ENCODE measurements at places on chromosomes 6 and 20.

- no peak for DNase-seq
Observed at GRCh38 chr20:56636716-56637115, 7.6 kb downstream of the TFAP2C start.

GRCh38 chr20:9369557-9369956 is 144.8 kb upstream of the LAMP5 start:
- no peak for DNase-seq

DNA sequence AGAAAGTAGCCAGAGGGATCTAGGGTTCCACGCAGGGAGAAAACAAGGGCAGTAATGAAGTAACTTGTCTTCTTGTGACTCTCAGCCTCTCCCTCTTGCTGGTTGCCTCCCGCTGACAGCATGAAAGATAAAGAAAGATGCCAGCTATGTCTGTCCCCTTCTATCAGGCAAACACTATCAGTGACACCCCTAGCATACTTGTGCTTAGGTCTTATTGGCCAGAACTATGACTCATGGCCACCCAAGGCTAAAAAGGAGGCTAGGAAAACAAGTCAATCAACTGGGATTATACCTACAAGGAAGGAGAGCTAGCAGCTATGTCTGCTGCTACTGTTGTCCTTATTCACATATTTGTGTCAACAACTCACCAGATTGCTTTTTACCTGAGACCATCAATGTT is 206.8 kb upstream of the SOX4 start:
- DNase-seq, result no peak

- DNase-seq, result no peak
Observed at GRCh38 chr6:136745300-136745699, 47.0 kb downstream of the MAP3K5 start.

DNA sequence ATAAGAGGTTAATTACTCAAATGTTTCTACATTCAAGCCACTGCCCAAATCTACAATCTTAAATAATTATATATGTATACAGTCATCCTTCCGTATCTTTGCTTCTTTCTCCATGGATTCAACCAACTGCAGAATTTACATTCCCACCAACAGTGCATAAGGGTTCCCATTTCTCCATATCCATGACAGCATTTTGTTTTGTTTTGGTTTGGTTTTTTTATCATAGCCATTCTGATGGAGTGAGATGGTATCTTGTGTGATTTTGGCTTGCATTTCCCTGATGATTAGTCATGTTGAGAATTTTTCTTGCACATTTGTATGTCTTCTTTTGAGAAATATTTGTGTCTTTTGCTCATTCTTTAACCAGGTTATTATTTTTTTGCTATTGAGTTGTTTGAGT is 198.5 kb downstream of the C6orf118 start:
- no peak for DNase-seq

DNA sequence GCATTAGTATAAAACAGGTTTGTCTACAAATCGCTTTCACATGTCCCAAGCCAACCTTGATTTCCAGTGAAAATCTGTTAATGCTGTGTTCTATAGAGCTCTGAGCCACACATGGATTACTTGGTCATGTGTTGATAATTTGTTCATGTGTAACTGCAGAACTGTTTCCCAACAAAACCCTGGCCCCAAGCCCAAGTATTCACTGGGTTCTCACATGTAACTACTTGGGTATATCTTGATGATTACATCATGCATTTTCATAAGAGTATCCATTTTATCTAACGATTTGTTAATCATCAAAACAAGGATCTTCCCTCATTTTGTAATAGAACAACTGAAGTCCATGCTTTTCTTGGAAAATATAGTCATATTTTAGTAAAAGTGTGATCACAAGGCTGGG is 657.6 kb downstream of the PRKN start:
- DNase-seq, result no peak

DNA sequence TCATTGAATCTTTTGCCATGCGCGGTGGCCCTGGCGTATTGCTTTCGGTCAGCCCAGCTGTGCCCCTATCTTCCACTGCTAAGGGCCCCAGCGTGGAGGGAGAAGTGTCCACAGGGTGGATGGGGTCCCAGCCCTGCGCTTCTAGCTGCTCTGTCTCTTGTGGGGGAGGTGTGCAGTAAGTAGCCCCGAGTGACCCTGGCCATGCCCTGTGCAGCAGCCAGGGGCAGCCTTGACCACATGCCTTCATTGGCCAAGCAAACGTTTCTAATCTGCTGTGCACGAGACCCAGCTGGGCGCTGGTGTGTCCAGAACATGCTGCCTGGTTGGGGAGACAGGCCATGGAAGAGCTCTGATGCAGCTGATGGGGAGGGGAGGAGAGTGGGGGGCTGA is 13.6 kb downstream of the TMEM181 start:
- DNase-seq, result no peak

GRCh38 chr6:168496139-168496996 is 55.4 kb downstream of the SMOC2 start:
- DNase-seq, result no peak

DNA sequence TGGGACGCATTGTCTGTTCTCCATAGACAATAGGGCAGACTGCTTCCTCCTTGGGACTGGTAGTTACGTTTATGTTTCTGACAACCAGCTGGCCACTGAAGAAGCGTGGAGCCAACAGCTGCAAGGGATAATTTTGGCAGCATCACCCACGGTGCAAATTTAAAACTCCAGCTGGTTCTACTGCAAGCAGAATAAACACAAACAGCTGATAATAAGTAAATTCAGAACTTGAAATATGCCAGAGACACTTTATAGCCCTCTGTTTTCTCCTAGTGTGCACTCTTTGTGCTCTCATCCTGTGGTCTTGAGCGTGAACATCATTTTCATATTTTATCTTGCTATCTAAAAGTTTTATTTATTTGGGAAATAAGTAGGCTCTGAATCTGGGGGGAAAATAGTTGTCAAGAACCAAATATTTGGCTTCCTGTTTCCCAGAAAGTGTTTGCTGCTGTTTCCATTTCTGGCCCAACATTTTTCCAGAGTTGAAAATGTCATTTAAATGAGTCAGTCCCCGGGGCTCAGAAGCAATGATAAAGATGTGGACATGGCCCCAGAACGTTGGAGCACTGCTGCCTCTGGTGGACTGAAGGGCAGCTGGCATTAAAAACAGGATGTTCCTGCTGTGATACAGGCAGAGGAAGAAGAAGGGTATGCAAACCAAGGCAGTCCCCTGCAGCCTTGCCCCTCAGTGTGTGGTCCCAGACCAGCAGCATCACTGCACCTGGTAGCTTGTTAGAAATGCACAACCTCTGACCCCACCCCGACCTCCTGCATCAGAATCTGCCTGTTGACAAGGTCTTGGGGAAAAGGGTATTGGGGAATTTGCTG is 12.5 kb upstream of the THBD start:
- no peak for DNase-seq

GRCh38 chr20:4138056-4138455 is 122.7 kb upstream of the RNF24 start:
- DNase-seq, result no peak

DNA sequence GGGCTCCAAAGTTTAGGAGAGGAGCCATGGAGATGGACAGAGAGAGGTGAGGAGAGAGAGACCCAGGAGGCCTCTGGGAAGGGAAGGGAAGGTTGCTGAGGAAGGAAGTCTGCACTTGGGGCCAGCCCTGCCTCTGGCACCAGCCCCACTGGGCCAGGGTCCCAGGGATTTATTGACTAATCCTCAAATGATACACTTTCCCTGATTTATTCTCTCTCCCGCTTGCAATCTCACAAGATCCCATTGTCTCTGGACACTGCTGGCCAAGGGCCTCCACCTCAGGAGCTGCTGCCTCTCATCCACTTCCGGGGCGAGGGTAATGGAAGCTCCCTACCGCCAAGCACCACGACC is 43.6 kb upstream of the FOXP4 start:
- no peak for DNase-seq
